ENCODE measurements at places on chromosomes 7 and 10.

GRCh38 chr10:34249634-34250033, 565.5 kb downstream of the PARD3 start:
- DNase-seq: no peak

DNA sequence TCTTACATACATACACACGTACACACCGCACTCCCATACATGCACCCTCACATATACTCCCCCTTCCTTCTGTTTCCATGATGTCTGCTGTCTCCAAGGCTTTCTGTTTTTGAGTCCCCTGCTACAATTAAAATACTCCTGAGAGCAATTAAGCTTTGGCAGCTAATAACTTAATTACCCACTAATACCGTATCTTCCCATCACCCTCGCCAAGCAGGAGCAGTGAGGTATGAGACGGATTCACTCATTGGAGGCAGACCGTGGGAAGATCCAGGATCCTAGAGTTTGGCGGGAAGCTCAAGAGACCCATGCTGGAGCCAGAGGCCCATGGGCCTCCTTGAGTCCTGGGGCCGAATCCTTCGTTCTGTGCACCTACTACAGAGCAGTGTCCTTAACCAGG, 1.7 kb upstream of the CALN1 start:
- no peak for DNase-seq

- DNase-seq: no peak
Measured at GRCh38 chr7:99825452-99825851, 2.4 kb upstream of the CYP3A43 start.

DNA sequence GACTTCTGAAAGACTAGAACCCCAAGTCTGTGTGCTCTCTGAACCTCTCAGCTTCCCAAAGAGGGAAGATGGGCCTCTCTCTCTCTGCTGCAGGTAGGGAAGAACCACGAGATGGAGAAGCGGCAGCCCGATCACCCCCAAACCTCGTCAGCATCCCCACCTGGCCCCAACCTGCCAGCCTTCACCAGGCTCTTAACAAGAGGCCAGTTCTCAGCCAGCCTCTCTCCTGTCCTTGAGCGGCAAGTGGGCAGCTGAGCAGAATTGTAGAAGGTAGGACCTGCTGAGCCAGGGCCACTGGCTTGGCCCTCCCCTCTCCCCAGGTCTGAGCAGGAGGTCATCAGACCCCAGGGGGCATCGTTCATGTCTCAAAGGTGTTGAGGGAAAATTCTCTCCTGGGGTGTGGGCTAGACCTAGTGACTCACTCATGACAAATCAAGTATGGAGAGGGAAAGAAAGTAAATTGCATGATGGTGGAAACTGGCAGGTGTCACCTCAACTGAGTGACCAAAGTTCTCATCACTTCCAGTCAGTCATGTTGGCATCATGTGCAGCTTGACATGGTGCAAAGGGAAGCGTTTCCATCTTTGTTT, 92.0 kb upstream of the GPR26 start:
- DNase-seq: no peak
